Naive thymus-derived CD4-positive, alpha-beta T cell (primary cell): ENCODE measurements at places on chromosomes 1 and 21. TPM values are rescaled to one million over a fixed set of nuclear protein-coding genes. Genes with fewer than 3 reads are reported as not detected.

Gene OR2T35
- not detected for total RNA-seq

Gene FCGR3A
- not detected in 2 replicates for total RNA-seq

Gene LCE2D
- not detected for total RNA-seq

Gene TMPRSS15
- total RNA-seq: not detected

Gene CA14
- not detected for total RNA-seq

DNA sequence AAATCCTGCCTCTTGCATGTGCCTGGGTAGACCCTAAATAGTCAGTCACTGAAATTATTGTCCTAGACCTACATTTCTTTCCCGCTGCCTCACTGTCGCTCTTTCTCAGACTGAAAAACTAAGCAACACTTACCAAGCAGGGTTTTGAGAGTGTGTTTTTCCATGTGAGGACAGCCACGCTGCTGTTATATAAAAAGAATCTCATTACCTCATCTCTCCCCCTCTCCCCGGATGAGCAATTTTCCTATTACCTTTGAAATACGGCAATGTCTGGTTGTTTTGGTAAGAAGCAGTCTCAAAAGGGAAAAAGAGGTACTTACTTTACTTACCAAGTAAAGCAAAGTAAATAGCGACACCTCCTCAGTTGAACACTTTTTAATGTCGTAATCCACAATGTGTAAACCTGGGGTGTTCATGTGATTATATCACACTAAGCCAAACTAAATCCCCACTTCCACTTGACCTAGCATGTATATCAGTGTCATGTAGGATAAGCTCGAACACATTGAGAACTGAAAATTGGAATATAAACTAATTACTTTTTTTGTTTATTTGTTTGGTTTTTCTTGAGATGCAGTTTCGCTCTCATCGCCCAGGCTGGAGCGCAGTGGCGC, 12.2 kb upstream of the VN1R5 start:
- no peak for DNase-seq

DNA sequence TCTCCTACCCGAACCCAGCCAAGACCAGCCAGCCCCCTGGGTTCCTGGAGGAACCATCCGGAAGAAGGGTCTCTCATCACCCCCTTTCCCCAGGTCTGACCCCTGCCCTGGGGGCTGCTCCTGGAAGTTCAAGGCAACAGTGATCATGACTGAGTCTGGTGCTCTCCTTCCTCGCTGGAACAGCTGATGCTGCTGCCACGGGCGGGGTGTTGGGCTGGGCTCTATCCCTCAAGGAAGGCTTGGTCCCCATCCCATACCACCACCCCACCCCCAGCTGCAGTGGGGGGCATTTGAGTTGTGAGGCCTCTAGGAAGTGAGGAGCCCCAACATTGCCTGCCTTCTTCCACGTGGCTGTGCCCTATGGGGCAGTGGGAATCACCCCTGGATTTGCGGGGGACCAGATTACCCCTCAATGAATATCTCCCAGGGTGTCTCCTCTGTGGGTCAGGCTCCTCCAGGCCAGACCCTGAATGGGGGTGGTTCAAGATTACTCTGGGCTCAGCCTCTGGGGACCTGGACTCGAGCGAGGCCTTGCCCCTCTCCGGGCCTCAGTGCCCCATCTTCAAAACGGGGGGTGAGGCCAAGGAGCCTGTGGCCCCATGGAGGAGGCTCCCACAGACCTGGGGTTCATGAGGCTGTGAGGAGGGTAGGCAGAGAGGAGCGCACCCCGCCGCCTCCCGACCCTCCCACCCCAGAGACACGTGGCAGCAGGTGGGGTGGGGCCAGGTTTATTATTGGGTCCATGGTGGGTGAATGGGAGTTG, 2.8 kb downstream of the MASP2 start:
- no peak for DNase-seq

DNA sequence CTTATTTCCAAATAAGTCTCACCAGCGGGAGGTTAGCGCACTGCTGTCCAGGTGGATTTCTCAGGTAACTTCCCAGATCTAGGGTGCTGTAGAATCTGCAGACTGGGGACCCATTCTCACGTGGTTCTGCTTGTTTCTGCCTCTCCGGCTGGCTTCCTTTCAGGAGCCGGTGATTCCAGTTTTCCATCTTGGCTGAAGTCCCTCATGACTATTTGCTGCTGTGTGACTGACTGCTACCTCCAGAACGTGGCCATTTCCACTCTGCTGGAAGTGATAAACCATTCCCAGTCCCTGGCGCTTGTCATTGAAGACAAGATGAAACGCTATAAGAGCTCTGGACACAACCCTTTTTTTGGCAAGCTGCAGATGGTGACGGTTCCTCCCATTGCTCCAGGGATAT, 76.0 kb downstream of the DOP1B start:
- no peak for DNase-seq

Gene ARMH1
- 99.7 TPM for total RNA-seq

DNA sequence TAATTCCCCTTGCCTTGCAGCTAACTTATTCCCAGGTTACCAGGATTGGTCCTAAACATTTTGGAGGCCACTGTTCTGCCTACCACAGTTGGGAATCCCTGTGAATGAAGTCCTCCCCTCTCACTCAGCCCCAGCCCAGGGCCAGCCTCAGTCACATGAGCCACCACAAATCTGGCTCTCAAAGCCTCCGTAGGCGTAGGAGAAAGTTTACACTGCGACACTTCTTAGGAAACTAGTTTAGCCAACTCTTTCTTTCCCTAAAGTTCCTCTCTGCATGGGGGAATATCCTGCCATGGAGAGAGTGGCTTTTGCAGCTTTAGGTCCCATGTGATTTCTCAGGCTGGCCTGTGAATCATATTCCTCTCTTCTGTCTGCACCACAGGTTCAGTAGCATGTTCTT, 45.7 kb upstream of the ETV3 start:
- DNase-seq: no peak

Gene NGF
- not detected for total RNA-seq

Gene NEGR1
- total RNA-seq: 0.08 TPM
